ENCODE measurements at places on chromosomes 12 and 14.

- DNase-seq = no peak
Observed at GRCh38 chr14:68578597-68578996, 214.3 kb downstream of the ZFP36L1 start.

- DNase-seq = no peak
Observed at GRCh38 chr14:44914849-44915248, 46.9 kb downstream of the KLHL28 start.

- DNase-seq = no peak
Observed at GRCh38 chr12:57733928-57734327, 4.6 kb downstream of the AGAP2 start.

GRCh38 chr12:132064631-132065030 lies 79.5 kb downstream of the DDX51 start:
- no peak for DNase-seq

DNA sequence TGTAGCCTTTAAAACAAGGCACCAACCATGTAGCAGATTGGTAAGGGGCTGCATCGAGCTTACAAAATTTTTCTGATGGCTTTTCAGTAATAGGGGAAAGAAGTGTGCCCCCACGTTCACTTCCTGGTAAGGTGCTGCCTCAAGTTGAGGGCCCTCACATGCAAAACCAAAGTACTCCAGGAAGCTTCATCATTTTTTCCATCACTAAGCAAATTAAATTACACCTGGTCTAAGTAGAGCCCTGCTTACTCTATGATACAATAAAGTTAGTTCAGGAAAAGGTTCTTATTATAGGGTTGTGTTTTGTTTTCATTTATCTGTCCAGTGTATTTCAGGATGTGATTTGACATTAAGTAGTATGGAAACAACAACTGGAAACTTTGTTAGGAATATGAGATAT lies 15.0 kb upstream of the AKAP5 start:
- no peak for DNase-seq

DNA sequence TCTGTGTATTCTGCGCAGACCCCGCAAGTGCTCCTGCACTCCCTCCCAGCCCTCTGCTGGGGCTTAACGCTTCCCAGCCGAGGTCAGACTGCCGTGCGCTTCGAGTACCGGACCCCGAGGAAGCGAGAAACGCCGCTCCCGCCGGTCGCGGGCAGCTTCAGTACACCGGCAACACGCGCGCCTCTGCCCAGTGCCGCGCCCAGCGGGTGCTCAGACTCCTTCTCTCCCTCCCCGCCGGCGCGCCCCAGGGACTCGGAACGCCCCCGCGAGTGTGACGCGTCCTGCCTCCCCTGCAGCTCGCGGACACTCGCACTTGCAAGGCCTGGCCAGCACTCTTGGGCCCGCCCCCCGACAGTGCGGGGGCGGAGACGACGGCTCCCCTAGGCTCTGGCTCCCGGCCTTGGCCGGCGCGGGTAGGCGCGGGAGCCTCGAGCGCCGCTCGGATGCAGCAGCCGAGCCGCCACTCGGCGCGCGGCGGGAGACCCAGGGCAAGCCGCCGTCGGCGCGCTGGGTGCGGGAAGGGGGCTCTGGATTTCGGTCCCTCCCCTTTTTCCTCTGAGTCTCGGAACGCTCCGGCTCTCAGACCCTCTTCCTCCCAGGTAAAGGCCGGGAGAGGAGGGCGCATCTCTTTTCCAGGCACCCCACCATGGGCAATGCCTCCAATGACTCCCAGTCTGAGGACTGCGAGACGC lies at the start of gene PTGER2:
PTGER2 (plus strand) TSS at position 410 of the 692 bp plus-strand sequence; CDS start at position 647, 237 bp downstream.
- peak; percentile 85 for DNase-seq

GRCh38 chr12:12450043-12450471 lies 93.2 kb downstream of the BORCS5 start:
- DNase-seq = no peak

GRCh38 chr14:75993567-75994041 lies 8.0 kb downstream of the IFT43 start:
- DNase-seq = no peak

GRCh38 chr12:95487024-95487423 lies 13.1 kb downstream of the METAP2 start:
- DNase-seq = no peak

DNA sequence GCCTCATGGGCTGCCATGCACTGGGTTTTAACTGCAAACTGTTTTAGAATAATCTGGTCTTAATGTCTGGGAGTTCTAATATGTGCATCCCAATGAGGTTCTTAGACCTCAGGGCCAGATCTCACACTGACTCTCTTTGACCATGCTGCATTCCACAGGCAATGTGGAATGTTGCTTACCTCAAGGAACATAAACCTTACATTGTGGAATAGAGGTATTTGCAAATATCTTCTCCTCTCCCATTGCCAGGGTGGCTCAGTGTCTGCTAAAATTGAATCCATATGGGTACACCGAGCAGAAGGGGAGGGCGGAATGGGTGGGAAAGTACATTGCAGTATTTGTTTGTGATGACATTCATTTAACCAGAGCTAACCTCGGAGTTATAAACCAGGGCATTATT lies 78.6 kb downstream of the CHST11 start:
- DNase-seq = no peak

DNA sequence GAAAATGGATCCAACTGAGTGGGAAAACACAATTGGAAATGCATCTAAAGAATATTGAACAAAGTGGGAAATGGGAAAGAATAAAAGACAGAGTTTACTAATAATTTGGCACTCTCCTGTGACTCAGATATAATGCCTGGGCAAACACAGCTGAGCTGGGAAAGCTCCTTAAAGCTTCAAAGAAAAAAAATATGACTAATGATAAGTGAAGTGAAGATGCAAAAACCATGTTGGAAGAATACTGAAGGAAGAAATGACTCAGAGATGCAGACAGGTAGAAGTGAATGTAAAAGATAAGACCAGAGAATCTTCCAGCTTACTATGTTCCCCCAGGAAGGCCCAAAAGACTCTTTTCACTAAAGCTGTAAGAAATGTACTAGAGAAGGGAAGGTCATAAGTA lies 62.4 kb upstream of the FOXG1 start:
- DNase-seq = no peak

DNA sequence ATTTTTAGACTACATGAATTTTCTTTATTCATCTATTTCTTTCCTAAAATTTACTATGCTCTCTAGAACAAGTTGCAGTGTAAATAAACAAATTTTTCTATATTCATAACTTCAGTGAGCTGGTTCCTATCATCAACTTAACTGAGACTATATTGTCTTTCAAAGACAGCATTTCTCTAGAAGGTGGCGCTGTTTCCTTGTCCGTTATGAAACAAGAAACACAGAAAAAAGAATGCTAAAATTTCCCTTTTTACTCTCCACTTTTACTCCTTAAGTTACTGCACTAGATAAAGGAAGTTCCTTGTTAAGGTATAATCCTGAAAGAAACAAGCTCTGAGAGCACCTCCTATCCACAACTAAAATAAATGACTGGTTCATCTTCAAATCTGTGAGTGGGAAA lies 8.2 kb upstream of the CLEC2A start:
- DNase-seq = no peak

DNA sequence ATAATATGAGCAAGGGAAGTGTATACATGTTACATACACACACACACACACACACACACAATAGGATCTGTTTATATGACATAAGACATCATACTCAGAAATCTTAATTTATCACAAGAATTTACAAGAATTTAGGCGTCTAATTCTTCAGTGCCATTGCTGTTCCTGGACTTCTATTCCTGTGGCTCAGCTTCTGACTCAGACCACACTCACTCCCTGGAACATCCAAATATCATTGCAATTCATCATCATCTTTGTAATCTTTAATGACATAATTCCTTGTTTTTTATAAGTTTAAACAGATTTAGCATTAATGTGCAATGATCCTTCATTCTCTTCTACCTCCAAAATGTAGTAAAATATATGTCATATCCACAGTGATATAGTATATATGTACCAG lies 544.2 kb downstream of the FOXG1 start:
- no peak for DNase-seq

DNA sequence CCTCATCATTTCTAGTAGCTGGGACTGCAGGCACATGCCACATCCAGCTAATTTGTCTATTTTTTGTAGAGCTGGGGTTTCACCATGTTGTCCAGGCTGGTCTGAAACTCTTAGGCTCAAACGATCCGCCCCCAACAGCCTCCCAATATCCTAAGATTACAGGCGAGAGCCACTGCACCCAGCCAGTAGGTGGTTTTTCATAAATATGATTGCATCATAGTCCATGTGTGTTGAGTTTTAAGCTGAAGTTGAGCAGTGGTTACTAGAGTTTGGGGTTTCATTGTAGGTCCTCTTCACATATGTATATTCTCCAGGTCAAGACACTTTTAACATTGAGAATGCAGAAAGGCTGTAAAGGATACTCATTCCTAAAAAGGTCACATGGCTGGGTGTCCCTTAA lies 13.1 kb upstream of the TNS2 start:
- no peak for DNase-seq

- DNase-seq = no peak
Observed at GRCh38 chr14:63483315-63483714, 59.9 kb downstream of the PPP2R5E start.

DNA sequence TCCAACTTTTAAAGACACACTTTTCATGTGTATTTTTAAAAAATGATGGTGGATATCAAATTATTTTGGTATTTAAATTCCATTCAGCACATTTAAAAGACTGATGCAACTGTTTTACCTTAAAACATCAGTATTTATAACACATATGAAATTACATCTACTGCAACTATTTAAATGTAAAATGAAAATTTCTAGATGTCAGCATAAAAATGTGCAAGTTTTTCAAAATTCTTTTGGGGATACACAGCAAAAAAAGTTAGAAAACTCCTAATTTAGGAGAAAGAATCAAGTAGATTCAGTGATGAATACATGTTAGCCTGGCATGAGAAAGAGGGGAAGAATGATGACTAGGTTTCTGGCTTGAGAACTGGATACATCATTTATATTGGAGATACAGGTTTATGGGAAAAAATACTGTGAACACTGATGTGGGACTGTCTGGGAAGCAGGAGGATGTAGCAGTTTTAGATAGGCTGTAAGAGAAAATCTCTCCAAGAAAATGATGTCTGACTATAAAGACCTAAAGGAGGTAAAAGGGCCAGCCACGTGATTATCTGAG lies 9.2 kb downstream of the SOS2 start:
- no peak for DNase-seq

GRCh38 chr12:31205054-31205453 lies 120.9 kb downstream of the SINHCAF start:
- DNase-seq = no peak

- no peak for DNase-seq
Observed at GRCh38 chr14:85532374-85533022, 2.6 kb downstream of the FLRT2 start.

DNA sequence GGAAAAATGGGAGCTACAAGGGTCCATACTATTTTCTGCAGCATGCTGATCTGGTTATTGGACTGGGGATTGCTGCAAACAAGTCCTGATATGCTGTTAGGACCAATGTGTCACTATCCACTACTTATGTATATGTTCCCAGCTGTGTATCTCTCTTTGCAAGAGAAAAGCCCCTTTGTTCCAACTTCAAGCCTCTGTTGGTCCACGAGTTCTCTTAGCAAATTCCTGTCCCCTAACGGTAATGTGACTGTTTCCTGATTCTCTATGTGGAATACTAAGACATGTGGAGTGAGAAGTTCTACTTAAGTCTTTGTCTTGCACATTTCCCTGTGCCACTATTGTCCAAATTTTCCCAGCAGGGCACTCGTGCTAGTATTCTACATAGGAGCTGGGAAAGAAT lies 557.7 kb downstream of the FSCB start:
- no peak for DNase-seq

- no peak for DNase-seq
Observed at GRCh38 chr12:103326190-103326589, 169.6 kb downstream of the C12orf42 start.

DNA sequence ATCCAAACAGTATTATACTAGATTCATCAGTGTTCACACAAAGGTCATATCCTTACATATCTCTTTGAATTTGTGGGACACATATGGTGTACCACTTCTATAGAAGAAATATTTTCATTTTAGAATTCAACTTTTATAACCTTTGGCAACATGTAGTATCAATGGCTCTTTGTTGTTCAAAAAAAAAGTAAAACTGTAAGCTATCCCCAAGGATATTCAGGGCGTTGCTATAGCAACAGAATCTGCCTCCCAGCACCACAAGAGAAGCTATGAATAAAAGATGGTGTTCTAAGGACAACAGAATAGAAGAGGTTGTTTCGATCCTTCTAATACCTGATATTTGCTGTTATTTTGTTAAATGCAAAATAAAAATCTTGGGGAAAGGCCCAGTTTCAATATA lies 139.3 kb downstream of the BRMS1L start:
- no peak for DNase-seq

DNA sequence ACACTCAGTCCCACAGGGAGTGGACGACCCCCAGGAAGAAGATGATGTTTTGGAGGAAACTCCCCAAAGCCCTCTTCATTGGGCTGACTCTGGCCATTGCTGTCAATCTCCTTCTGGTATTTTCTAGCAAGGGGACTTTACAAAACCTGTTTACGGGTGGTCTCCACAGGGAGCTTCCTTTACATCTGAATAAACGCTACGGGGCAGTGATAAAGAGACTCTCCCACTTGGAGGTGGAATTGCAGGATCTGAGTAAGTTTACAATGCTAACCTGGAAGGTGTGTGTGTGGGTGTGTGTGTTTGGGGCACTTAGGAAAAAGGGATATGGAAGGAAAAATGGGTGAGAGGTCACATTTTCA lies 416 bp downstream of the GALNT8 start:
- DNase-seq = no peak

- DNase-seq = no peak
Observed at GRCh38 chr14:74517731-74518130, 24.2 kb downstream of the ISCA2 start.

DNA sequence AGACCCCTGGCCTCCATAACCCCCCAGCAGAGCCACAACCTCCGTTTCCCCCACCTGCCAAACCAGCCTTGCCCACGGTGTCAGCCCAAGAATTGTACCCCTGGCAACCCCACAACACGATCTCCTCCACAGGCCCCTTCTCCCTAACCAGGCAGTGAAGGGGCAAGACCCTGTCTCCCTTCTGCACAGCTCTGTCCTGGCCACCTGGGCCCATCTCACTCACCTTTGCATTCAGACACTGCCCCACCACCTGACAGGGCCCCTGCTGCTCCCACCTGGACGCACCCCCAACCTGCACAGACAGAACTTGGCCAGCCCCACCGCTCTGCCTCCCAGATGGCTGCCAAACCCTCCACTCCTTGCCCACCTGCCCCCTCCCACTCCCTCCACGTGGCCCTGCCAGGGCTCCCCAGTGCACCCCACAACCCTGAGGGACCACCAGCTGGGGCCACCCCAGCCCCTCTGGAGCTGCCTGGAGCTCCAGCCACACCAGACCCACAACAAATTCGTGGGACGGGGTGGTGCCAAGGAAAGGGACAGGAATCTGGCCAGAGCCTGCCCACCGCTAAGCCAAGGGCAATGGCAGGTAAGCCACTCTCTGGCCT lies 11.8 kb downstream of the AHNAK2 start:
- no peak for DNase-seq

DNA sequence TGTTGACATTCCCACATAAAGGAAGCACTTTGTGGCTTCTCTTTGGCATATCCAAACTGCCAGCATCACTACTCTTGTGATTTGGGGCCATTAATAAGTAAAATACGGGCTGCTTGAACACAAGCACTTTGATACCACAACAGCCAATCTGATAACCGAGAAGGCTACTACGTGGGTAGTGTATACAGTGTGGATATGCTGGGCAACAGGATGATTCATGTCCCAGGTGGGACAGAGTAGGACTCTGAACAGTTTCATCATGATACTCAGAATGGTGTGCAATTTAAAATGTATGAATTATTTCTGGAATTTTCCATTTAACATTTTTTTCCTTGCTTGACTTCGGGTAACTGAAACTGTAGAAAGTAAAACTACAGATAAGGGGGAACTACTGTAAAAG lies 225.0 kb upstream of the DDHD1 start:
- no peak for DNase-seq
